Stimulated activated CD4-positive, alpha-beta T cell treated with anti-CD3 and anti-CD28 coated beads, Interleukin-2, amount 100 ng/mL, for 48 hours (primary cell): ENCODE measurements at places on chromosomes 11 and 22.

DNA sequence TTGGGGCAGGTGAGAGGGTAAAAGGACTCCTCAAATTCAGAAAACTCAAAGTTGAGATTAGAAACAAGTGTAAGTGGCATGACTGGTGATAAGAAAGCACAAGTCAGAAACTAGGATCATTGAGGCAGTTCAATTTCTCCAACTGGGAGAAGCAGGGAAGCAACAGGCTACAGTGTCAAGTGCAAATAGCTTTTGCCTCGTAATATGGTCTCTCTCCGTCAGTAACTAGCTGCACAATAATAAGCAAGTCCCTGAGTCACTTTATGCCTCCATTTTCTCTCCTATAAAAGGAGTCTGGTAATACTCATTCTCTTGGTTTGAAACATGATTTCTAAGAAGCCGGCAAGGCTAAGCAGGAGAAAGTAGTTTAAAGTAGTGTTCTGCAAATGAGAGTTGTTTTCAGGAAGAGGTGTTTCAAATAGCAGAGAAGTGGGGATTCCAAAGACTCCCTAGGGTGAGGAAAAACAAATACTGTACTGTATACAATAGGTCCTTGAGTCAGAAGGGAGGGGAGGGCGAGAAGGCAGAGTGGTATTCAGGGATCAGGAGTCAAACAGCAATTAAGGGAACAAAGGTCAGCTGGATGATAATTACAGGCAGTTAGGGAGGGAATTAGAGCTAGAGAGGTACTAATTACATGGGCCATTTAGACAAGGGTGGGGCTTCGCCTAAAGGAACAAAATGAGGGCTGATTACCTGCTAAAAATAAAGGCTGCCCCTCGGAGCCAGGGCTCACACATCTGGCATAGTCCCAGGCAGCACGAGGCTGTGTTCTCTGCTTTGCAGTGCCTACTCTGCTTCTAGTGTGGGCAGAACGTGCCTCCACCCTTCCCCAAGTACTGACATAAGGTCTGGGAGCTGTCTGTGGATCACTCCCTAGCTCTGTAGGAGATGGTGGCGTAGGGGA is 96.0 kb upstream of the BDNF start:
- DNase-seq, result no peak

DNA sequence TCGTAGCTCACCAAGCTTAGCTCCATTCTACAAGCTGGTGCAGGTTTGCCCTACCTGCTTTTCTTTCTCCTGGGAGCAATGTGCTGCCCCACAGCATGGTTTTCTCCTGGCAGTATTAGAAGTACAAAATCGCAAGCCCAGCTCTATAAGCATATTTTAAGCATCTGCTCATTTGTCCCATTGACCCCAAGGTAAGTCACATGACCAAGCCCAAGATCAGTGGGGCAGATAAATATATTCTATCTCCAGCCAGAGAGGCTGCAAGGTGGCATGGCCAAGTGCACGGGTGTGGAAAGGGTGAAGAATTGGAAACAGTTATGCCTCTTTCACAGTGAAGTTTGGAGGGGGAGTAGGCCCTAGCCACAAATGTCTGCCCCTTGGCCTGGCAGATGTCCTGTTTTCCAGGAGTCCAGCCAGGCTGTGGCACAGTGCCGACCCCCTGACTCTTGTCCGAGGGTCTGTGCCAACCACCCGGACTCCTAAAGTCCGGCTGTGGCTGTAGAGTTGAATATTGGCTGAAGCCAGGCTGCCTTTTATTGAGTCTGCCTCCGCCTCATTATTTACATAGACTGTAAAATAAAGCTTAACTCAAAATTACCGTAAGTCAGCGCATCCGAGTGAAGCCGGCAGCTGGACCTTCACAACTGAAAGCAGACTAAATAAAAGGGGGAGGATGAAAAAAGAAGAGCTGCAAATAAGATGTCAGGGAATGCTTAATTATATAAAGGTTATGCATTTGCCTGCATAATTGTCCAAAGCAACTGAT is 165.7 kb downstream of the COMMD9 start:
- no peak for DNase-seq

- no peak for DNase-seq
Observed at GRCh38 chr22:27252282-27253049, 549.1 kb downstream of the MN1 start.

- DNase-seq, result no peak
Observed at GRCh38 chr22:36831717-36832116, 14.9 kb upstream of the PVALB start.

DNA sequence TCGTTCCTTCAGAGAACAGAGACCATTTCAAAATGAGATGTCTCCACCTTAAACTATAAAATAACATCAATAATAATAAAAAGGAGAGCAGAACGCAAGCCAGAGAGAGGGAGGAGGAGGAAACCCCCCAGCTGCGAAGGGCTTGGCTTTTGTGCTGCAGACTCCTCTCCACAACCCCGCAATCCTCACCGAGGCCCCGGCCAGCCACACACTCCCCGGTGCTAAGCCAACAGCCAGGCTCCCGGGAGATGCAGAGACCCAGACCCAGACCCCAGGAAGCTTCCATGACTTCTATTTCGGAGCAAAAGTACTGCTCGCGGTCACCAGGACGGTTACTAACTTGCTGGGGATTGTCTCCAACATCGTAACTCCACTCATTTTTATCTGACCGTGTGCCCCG is 10.6 kb downstream of the PHF21B start:
- DNase-seq, result no peak

GRCh38 chr11:121722431-121723245 is 269.9 kb upstream of the SORL1-AS1 start:
- no peak for DNase-seq

DNA sequence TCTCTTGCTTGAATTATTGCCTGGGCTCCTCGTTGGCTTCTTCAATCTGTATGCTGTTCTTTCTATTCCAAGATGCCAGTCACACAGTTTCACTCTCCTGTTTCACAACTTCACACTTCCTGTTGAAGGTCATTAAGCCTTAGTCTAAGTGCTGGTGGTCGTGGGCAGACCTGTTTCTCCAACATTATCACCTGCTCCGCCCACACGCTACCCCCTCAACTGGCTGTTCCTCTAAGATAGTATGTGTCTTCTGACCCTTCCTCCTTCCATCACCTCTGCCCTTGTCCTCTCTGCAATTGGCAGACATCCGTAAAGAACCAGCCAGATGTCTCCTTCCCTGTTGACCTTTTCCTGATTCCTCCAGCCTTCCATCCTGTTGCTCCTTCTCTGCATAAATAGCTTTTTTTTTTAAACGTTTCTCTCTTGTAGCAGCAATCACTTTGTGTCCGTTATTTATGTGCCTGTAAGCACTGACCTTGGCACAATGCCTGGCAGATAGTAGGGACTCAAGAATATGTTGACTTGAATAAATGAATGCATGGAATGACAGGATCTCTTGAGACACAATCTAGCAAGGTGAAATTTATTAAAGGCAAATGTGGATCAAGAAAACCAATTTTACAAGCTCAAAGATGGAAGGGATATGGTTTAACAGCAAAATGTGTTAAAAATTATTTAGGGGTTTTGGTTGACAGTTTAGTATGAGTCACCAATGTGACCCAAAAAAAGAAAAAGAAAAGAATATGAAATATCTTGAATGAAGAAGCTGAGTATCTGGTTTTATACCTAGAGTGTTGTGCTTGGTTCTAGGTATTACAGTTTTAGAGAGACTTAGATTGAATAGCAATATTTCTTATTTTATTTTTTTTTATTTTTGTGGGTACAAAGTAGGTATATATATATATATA is 12.6 kb downstream of the DIXDC1 start:
- no peak for DNase-seq
